ENCODE measurements at places on chromosomes 11 and 22. TPM values are rescaled to one million over a fixed set of nuclear protein-coding genes. Genes with fewer than 3 reads are reported as not detected.

Gene GGT1
- total RNA-seq, result 15.3 TPM

Gene TRIM51
- not detected for total RNA-seq

GRCh38 chr11:134643115-134644012 is 231.3 kb upstream of the B3GAT1 start:
- DNase-seq, result no peak

GRCh38 chr11:108588287-108588686 is 5.3 kb downstream of the EXPH5 start:
- no peak for DNase-seq
